ENCODE measurements at places on chromosomes 11 and 22. TPM values are rescaled to one million over a fixed set of nuclear protein-coding genes. Genes with fewer than 3 reads are reported as not detected.

DNA sequence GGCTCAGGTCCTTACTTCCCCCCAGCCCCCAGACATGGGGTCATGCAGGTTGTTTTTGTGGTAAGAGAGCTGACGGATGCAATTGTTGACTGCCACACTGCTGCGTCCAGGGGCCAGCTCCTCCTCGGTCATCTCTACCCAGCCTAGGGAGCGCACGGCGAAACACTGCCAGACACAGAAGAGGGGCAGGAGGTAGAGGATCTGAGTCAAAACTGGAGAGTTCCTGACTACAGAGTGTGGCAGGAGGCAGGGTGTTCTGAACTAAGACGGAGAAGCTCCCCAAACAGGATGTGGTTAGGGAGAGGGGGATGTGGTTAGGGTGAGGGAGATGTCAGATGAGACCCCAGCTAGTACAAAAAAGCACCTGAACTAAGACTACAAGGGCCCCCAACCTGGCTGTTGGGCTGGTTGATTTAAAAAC lies 12.3 kb downstream of the SMPD1 start:
- DNase-seq: no peak

The FAM111B gene
- 1.0 TPM for total RNA-seq

DNA sequence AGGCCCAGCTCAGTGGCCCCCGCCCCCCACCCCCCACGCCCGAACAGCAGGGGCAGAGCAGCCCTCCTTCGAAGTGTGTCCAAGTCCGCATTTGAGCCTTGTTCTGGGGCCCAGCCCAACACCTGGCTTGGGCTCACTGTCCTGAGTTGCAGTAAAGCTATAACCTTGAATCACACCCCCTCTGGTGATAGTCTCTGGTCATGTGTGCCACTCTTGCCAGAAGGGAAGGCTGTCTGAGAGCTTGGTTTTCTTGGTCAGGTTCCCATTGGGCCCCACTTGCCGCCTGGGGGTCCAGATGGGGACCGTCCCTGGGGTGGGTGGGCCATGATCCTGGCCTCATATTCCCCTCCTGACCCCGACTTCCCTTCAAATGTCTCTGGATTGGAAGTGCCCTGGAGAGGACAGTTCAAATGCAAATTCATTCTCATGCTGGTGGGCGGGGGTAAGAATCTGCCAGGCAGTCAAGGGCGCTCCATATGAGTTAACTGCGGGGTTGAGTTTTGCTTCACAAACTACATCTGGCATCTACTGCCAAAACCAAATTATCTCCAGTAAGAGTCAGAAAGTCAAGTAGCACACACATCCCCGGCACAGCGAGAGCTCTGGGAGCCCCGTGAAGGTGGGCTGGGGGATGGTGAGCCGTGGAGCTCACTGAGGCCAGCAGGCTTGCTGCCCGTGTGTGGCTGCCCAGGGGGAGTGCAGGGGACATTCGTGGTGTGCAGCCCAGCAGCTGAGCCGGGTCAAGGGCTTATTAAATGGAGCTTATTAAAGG lies 35.7 kb downstream of the B3GAT1 start:
- DNase-seq: no peak

- DNase-seq: no peak
Observed at GRCh38 chr11:69637198-69637940, 3.6 kb upstream of the CCND1 start.

DNA sequence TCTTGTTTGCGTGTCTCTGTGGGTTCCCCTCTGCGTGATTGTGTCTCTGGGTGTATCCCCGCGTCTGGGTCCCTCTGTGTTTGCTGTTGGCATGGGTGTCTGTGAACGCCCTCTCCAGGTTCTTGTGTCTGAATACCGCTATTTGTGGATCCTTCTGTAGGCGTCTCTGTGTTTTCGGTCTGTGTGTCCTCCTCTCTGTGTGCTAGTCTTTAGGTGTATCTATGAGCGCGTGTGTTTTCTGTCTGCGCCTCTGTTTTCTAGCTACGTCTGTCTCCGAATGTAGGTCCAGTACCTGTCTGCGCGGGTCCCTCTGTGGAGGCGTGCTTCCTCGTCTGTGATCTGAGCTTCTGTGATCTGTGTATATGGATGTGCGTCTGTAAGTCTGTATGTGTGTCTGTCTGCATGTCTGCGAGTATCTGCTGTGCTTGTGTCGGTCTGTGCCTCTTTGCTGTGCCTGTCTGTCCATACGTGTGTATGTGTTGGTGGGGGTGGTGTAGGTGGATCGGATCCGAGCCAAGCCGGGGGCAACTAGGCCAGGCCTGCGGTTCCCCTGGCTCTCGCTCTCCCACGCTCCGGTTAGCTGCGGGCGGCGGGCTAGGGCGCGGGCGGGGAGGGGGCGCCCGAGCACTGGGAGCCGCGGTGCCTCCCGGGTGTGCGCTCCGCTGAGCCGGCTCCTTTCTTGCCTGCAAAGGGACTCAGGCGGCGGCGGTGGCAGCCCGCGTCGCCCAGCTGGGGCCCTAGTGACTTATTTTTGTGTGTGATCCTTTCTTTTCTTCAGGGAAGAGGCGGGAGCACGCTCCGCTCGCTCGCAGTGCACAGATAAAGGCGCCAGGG lies 105.3 kb upstream of the E2F8 start:
- no peak for DNase-seq

- DNase-seq: no peak
Observed at GRCh38 chr11:69862797-69863543, 43.8 kb upstream of the FGF3 start.

The CD248 gene
- 49.2 TPM for total RNA-seq

- DNase-seq: no peak
Observed at GRCh38 chr11:43681401-43681942, 934 bp downstream of the HSD17B12 start.

GRCh38 chr11:34161812-34162492 lies 56.5 kb downstream of the NAT10 start:
- DNase-seq: no peak

DNA sequence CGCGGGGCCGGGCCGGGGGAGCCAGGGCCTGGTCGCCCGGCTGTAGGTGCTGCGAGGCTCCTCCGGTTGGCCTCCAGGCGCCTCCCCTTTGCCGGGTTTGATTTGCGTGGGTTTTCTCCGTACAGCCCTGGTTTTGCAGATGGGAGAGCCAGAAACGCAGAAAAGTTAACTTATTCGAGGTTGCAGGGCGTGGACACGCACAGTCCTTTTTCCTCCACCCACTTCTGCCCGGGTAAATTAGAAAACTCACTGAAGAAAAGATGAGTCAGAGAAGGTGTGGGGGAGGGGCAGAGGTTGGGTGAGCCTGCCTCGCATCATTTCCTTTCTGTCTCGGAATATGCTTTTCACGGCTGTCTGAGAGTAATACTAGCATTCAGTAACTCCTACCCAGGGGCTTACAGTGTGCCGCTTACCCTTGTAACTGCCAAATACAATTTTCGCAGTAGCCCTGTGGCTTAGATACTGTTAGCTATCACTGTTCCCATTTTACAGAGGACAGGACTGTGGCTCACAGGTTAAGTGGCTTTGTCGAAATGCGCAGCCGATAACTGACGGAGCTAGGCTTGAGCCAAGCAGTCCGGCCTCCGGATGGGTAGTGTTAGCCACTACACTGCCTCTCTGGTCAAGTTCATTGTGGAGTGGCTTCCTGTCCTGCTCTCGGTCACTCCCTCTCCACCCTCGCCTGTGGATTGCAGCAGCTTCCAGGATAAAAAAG lies 812 bp downstream of the FADD start:
- DNase-seq: peak; percentile 86

DNA sequence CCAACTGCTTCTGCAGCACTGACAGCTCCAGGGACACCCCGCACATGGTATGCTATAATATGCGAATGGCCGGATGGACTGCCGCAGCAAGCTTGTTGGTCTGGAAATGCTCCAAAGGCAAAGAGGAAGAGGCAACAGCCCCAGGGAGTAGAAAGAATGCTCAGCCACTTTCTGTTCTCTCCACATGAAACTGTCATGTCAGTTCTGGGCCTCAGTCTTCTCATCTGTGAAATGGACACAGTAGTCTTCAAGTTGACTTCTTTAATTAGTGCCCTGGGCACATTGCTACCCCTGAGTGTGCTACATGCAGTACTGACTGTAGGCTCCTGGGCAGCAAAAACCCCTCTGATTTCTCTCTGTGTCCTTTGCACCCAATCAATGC lies 19.9 kb downstream of the IL10RA start:
- no peak for DNase-seq

- no peak for DNase-seq
Observed at GRCh38 chr11:84573868-84574267, 1053.3 kb downstream of the DLG2 start.

The MMP1 gene
- 0.57 TPM for total RNA-seq

The OR52A1 gene
- total RNA-seq: not detected

- DNase-seq: no peak
Observed at GRCh38 chr11:86983021-86983488, 27.9 kb upstream of the FZD4 start.

DNA sequence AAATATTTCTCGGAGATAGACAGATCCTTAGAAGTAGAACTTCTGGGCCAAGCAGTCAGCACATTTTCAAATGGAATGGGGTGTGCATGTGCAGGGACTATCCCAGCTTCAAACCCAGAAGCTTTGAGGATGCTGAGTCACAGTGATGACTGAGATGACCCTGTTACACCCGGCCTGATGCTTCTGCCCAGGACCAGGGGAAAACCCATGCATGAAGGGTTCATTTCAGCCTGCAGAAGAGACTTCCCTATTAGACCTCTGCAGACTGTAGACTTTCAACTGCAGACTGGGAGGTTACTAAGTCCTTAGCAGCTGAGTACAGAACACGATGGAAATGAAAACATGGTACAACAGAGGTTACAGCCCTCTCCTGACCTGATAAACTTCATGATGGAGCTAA lies 3.6 kb upstream of the OR2AT4 start:
- DNase-seq: no peak

GRCh38 chr22:40666151-40666848 lies 13.0 kb upstream of the MCHR1 start:
- DNase-seq: no peak

GRCh38 chr11:96141626-96142025 lies 201.4 kb downstream of the MAML2 start:
- no peak for DNase-seq

DNA sequence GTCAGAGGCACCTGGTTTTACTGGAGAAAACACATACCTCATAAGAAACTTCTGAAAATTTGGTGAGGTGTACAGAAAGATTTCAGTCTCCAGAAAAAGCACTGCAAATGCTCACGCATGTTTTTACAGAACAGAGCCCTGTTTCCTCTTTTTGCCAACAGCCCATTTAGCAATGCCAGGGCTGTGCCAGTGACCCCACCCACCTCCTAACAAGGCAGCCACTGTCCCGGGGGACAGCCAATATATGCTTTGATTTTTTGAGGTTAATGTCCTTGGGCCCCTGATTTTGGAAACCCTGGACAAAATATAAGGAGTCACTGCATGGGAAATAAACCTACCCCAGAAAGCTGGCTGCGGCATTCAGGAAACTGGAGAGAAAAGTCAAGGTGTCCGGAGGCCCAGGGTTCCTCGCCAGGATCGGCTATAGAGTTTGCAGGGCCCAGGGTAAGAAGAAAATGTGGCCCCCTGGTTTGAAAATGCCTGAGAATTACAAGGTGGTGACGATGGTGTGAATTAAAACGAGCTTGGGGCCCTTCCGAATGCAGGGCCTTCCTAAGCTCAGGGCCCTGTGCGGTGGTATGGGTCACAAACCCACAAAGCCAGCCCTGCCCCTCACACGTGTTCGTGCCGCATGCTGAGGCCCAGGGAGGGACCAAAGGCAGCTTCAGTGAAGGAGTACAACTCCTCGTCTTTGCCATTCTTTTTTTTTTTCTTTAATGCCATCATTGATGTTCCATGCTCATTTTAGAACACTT lies 71.1 kb upstream of the WNT7B start:
- DNase-seq: no peak

DNA sequence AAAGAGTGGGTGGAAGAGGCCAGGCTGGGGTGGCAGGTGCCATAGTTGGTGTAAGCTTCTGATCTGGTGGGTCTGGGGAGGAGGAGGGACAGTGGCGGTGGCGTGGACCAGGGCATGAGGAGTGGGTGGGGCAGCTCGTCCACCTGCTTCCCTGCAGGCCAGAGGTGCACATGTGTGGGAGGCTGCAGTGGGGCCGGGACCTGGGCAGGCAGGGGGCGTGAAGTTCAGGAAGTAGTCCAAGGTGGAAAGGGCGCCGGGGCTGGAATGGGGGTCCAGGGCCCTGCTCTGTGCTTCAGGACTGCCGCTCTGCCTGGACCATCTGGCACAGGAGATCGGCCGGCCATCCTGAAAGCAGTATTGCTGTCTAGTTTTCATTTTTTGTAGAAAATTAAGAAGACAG lies 15.9 kb downstream of the RIBC2 start:
- DNase-seq: peak; percentile 36

- peak; percentile 78 for DNase-seq
Observed at GRCh38 chr22:37777122-37777687, 30.5 kb upstream of the GCAT start.

The OR10D3 gene
- not detected for total RNA-seq

DNA sequence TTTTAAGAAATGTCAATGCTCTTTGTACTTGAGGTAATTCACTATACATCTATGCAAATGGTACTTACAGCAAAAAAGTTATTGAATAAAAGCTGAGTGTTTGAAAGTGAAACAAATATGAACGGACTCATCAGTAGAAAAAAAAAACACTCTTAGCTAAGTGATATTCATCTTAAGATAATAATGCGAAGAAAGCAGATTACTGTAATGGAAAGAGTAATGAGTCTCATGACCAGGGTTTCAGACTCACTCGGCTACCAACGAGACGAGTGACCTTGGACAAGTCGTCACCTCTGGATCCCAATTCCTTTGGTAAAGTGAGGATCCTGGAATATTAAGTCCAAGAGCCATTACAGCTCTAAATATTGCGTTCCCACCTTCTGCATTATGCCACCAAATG lies 57.0 kb downstream of the PACSIN2 start:
- no peak for DNase-seq

The YPEL1 gene
- total RNA-seq: 1.7 TPM

- no peak for DNase-seq
Observed at GRCh38 chr11:122253589-122254231, 137.7 kb upstream of the BLID start.

The TMEM45B gene
- total RNA-seq: 94.3 TPM

- DNase-seq: peak; percentile 90
Observed at GRCh38 chr11:65290448-65291165, 24.1 kb upstream of the CDC42EP2 start.

- DNase-seq: no peak
Observed at GRCh38 chr22:18000441-18001039, 23.8 kb downstream of the MICAL3 start.

The MS4A10 gene
- not detected for total RNA-seq

GRCh38 chr22:33853200-33854097 lies 66.8 kb downstream of the LARGE1 start:
- peak; percentile 72 for DNase-seq

GRCh38 chr22:31577711-31578110 lies 81.4 kb downstream of the SFI1 start:
- DNase-seq: no peak

The FAM180B gene
- 0.29 TPM for total RNA-seq

The RAB38 gene
- total RNA-seq: 25.1 TPM

DNA sequence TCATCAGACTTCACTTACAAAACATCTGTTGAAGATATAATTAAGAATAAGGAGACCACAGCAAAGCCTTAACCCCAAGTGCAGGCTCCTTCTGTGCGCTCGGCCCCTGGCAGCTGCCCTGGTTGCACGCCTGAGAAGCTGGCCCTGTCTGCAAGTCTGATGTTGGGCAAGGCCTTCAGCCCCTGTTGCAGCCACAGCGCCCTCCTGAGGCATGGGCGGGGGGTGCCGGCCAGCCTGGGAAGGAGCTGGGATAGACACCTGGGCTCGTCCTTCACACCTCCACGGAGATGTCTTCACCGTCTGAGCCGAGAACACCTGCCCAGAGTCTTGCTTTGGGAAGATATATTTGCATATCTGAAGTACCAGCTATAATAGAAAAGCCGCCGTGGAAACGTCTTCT lies 104.1 kb downstream of the MPPED1 start:
- DNase-seq: no peak

Data from ureter (tissue), 1 donor.